Activated naive CD8-positive, alpha-beta T cell treated with anti-CD3 and anti-CD28 coated beads for 36 hours (primary cell): ENCODE measurements at places on chromosomes 12 and 14. TPM values are rescaled to one million over a fixed set of nuclear protein-coding genes. Genes with fewer than 3 reads are reported as not detected.

DNA sequence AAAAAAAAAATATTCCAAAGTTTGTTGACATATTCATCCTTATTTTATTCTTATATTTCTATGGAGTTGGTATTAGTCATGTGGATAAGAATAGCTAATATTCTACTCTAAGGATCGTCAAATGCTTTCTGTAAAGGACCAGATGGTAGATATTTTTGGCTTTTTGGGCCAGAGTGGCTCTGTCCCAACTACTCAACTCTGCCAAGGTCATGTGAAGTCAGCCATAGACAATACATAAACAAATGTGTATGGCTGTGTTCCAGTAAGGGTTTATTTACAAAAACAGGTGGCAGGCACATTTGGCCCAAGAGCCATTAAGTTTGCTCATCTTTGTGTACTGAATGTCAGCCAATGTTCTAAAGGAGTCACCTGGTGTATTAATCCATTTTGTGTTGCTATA is 131.8 kb downstream of the TBX5 start:
- DNase-seq, result no peak

AGAP2 gene
- 23.8 TPM for total RNA-seq

HOXC12 gene
- total RNA-seq, result not detected

DNA sequence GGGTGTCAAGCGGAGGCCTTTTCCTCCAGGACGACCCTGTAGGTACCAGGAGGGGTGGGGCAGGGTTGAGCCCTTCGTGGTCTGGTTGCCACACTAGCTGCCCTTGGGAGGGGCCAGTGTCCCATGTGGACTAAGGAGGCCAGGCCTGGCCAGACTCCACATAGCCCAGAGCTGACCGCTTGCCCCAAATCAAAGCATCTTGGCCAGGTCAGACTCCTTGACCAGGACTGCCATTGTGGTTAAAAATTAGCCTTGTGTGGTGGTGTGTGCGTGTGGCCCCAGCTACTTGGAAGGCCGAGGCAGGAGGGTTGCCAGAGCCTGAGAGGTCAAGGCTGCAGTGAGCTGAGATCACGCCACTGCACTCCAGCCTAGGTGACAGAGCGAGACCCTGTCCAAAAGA is 24.8 kb downstream of the ALDH2 start:
- DNase-seq, result no peak

GRCh38 chr12:121013715-121014114 is 2.6 kb downstream of the C12orf43 start:
- no peak for DNase-seq

GRCh38 chr12:1531654-1532374 is 62.6 kb downstream of the FBXL14 start:
- no peak for DNase-seq

GRCh38 chr12:15984963-15985362 is 73.8 kb downstream of the DERA start:
- DNase-seq, result no peak

DHH gene
- total RNA-seq, result not detected

- DNase-seq, result no peak
These were observed 35.1 kb downstream of the MYL2 start for GRCh38 chr12:110885152-110885840.

ITGA7 gene
- total RNA-seq, result 3.7 TPM

GRCh38 chr12:6183689-6184428 is 16.3 kb upstream of the CD9 start:
- no peak for DNase-seq

DNA sequence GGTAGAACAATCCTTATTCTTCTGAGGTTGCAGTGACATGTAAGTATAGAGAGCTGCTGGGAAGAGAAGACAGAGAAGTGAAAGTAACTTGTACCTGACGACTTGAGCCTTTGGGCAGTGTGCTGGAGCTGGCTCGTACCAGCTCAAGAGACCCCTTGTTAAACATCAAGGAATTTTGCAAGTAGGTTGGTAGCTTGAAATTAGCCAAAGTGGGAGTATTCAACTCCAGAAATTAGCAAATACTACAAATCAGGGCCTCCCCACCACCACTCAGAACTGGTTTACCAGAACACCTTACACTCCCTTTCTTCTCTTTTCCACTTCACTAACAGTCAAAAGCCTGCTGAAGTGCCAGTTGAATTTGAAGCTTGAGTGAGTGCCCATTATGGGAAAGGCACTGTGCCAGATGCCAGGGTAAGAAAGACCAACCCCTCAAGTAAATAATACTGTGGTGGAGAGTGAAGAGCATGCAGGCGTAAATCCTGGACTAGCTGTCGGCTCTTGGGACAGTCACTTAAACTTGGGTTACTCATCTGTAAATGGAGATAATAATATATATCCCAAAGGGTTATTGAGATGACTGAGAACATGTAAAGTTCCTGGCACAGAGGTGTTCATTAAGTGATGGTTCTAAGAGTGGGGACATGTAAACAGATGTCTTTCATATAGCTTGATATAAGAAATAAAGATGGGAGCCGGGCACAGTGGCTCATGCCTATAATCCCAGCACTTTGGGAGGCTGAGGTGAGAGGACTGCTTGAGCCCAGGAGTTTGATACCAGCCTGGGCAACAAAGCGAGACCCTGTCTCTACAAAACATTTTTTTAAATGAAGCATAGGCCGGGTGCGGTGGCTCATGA is 27.0 kb upstream of the EID3 start:
- no peak for DNase-seq

BATF gene
- 47.9 TPM for total RNA-seq

DNA sequence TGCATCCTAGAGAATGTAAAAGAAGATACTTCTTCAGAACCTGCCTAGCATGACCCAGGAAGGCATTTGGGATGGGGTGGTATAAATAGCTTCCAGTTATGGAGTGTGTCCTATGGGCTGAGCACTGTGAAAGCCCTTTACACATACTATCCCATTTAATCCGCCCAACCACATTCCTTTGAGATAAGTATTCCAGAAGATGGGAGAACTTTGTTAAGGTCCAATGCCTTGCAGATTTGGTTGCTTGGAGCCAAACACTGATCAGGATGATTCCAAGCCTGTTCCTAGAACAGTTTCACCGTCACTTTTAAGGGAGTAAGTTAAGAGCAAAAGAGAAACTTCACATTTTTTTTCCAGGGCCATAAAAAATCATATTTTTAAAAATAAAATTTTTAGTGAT is 82.5 kb upstream of the CLMN start:
- no peak for DNase-seq
